Activated T-cell treated with anti-CD3 and anti-CD28 coated beads for 24 hours (primary cell): ENCODE measurements at places on chromosomes 13 and 19.

DNA sequence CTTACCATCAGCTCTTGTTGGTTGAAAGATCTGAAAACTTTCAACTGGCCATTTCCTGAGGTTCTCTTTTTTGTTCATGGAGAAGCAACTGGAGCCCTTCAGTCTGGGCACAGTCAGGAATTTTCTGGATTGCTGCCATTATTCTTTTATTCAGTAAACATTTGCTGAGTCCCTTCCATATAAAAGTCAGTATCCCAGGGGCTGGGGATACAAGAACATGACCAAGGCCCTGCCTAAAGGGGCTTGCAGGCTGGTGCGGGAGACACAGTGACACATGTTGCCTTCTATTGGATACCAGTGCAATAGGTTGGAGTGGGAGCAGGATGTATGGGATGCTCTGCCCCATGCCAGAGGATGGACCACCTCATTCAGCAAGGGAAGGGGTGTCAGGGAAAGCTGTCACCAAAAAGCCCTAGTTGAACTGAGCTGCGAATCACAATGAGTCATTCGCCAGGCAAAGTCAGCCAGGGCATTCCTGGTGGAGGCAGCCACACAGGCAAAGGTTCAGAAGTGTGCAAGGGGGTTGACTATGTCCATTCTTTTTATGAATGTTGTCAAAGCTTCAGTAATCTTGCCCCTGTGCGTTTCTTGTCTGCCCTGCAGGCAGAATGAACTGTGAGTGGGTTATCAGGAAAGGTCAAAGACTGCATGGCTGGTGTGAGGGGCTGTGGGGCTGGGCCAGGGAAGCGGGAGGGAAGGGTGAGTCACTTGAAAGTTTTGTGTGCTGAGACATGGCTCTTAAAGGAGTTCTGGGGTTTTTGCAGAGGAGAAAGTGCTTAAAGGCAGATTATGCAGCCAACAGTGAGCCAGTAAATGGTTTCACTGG is 395.9 kb downstream of the KCNRG start:
- no peak for DNase-seq

GRCh38 chr19:58305932-58306323 is 751 bp downstream of the ERVK3-1 start:
- no peak for DNase-seq

DNA sequence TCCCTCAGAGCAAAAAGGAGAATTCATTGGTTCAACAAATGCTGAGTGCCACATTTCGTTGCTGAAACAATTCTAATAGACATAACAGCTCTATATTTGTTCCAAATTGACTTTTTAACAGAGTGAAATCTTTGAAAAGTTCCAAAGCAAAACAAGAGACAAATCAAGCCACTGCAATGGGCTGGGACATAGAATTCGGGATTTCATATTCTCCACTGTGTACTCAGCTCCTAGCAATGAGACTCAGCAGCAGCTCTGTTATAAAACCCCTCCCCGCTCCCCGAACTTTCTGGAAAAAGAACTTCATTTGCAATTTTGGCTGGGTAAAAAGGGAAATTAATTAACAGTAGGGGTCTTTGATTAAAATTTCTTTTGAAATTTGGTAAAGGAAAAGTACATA is 11.3 kb downstream of the RFX2 start:
- DNase-seq = no peak

DNA sequence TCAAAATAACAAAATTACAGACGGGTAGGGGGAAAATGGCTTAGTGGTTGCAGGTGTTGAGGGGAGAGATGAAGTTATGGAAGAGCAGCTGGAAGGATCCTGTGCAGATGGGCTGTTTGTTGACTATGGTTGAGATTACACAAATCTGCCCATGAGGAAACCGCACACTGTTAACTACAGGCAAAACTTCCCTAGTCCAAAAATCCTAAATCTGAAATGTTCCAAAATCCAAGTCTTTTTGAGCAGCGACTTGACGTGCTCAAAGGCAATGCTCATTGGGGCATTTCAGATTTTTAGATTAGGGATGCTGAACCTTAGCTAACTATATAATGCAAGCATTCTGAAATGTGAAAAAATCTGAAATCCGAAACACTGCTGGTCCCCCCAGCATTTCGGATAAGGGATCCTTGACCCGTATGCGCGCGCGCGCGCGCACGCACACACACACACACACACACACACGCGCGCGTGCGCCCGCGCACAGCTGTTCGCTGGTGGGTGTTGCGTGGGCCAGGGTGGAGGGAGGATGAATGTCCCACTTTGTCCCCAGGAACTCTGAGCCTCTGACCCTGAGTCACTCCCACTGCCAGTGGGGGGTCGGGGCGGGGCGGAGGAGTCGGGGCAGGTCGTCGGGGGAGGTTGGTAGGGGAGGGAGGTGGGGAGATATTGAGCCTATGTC is 6.8 kb downstream of the F2RL3 start:
- DNase-seq = no peak

- DNase-seq = no peak
Observed at GRCh38 chr13:99960663-99961311, 10.8 kb downstream of the ZIC5 start.

DNA sequence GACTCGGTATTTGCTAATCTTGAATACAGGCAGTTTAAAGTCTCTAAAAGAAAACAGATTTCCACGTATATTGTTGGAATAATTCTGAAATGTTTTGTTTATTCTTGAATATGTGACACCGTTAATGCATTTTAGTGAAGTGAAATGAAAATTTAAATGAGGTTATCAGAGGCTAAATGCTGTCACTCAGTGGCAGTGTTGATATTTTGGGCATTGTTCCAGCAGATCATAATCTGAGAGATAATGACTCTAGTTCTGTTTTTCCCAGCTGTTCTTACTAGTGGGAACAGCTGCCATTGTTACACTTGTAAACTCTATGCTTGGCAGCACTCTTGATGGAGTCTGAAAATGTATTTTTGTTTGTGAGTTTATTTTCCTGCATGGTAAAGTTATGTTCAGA is 365.6 kb upstream of the SLC10A2 start:
- no peak for DNase-seq

- no peak for DNase-seq
Observed at GRCh38 chr13:38785490-38785889, 98.6 kb downstream of the FREM2 start.

GRCh38 chr13:33798023-33798422 is 19.9 kb upstream of the RFC3 start:
- DNase-seq = no peak

- DNase-seq = no peak
Observed at GRCh38 chr13:32176696-32177095, 138.5 kb downstream of the ZAR1L start.

GRCh38 chr19:31586282-31586681 is 237.0 kb upstream of the TSHZ3 start:
- DNase-seq = no peak

DNA sequence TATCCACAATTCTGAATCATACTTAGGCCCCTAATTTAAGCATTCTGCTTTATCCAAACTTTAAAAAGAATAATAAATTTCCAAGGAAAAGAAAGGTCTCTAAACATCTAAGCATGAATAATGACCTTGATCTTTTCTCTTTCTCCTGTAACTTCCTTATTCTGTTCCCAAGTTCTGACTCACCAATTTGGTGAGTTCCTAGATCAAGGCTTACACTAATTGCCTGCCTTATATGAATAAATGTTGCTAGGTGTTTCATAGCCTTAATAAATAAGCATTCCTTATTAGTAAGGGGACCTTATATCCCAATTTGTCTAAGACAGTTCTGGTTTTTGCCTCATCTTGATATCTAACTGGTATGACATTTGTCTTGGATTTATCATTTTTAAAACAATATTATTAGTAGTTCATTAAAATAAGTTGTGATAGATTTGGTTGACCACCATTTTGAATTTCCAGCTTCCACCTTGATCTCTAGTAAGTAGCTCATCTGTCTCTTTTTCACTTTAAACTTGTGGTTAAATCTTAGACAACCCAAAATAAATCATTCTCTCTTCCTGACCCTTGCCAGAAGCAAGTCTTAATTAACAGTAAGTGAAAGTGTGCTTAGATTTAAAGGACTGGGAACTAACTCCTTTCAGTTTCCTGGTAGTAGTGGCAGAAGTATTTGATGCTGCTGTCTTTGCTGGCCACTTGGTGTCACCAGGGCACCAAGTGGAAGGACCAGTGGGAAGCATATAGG is 121.2 kb upstream of the MLNR start:
- DNase-seq = no peak

DNA sequence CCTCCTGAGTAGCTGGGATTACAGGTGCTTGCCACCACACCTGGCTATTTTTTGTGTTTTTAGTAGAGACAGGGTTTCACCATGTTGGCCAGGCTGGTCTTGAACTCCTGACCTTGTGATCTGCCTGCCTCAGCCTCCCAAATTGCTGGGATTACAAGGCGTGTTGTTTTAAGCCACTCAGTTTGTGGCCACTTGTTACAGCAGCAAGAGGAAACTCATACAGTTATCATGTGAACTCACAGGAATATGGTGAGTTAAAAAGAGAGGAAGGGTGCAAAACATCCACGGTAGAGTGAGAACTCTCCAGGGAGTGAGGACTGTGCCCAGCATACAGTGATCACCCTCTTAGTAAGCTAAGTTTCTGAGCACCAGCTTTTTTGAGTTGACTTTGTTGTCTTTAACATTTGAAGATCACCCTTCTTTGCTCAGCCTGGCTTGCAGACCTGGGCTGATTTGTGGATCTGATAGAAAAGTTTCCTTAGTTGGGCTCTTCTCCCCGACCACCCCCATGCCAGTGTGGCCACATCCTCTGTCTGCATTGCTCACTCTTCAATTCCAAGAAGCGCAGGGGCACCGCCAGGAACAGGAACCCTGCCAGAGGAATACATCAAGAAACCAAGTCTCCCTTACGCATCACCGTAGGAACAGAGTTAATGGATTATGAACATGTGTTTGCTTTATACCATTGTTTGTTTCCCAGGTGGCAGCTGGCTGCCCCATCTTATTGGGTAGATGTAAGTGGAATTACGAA is 16.0 kb downstream of the ALOX5AP start:
- DNase-seq = no peak

DNA sequence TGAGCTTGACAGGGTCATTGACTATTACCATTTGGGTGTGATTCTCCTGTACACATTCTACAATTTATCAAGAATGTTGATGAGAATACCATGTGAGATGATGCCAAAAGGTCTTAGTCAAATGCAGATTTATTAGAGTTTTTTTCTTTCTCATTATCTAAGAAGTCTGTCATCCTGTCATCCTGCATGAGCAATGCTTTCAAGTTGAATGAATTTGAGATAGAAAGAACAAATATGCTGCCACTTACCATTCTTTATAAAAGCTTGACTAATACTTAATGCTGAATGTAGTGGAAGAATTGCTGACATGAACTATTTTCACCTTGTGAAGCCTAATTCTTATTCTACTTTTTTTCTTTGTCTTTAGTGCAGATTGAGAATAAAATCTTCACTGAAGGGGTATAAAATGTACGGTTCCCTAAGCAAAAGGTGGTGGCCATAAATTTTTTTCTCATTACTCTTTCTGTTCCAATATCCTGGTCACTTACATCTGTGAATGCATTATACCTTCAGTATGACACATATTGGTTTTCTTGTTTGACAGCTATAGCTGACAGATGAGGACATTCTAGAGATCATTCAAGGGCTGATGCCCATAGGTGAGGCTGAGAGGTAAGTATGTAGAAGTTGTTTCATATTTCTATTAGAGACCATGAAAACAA is 1434.7 kb downstream of the SLITRK1 start:
- no peak for DNase-seq

DNA sequence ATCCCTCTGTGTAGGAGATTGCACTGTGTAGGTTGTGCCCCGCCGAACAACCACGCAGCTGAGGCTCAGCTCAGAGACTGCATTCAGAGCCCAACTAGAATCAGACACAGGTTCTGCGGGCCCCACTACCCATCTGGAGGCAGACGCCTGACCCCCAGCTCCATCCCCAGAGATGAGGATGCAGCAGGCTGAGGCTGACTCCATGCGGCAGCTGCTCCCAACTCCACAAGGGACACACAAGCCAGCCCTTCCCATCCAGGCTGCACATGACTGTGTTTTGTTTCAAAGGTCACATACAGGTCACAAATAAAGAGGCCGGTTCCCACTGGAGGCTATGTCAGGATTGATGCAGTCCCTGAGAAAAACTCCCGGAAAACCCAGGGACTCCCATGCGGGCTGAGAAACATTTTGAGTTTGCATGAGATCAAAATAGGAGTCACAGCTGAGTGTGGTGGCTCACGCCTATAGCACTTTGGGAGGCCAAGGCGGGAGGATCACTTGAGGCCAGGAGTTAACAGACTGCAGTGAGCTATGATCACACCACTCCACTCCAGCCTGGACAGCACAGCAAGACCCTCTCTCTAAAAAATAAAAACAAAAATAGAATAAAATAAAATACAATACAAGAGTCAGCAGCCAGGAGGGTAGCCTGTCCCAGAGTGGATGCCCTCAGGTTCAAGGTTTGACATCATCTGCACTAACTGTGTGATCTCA is 14.0 kb downstream of the ELL start:
- DNase-seq = no peak
